ENCODE measurements at places on chromosomes 5 and 9.

DNA sequence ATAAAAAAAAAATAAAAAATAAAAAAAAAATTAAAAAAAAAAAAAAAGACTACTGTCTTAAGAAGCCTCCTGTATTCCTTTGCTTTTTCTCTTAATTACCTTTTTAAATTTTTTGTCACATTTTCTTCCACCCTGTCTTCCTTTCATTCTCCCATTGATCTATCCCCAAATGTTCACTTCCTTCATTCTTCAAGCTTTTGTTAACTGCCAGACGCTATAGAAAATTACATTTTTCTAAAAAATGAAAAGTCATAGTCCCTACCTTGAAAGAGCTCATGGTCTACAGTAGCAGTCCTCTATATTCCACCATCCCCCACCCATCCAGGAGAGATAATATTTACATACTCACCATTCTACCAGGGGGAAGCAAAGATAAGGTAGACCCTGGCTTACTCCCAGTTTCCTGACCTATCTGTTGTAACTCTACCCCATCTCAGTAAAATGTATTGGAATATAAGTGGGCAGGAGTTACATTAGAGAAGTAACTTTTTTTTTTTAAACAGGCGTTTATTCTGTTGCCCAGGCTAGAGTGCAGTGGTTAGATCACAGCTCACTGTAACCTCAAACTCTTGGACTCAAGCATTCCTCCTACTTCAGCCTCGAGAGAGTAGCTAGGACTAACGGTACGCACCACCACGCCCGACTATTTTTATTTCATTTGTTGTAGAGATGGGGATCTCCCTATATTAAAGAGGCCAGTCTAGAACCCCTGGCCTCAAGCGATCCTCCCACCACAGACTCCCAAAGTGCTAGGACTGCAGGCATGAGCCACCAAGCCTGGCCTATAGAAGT lies 3.8 kb upstream of the PRKAA1 start:
- no peak for DNase-seq

DNA sequence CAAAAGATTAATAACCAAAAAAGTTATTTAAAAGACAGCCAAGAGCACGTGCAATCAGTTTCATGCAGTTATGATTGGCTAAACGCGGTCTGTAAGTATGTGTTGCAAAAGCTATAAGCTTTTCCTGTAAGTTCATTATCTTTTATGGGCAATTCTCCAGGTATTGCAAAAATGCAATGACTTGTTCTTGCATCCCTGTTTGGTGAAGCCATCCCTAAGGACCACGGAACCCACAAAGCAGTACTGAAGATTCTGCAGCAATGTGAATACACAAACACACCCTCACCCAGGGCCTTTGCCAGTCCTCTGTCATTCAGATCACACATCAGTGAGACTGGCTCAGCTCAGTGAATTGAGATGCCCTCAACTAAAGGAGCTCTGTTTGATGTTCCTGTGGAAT lies 11.4 kb downstream of the GCNT4 start:
- no peak for DNase-seq

DNA sequence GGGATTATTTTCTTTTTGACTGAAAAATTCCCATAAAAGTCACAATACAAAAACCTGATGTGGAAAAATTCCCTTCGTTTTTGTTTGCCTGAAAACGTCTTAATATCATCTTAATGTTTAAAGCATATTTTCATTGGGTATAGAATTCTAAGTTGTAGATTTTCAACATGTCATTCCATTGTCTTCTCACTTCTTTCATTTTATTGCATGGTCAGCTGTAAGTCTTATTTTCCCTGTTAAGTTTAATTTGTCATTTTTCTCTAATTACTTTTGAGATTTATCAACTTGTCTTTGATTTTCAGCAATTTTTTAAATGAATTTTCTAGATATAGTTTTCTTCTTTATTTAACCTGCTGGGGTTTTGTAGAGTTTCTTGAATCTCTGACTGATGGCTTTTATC lies 131.7 kb downstream of the FBXO38 start:
- DNase-seq, result no peak

- no peak for DNase-seq
These were observed 14.4 kb upstream of the TGFBR1 start for GRCh38 chr9:99090336-99091130.

DNA sequence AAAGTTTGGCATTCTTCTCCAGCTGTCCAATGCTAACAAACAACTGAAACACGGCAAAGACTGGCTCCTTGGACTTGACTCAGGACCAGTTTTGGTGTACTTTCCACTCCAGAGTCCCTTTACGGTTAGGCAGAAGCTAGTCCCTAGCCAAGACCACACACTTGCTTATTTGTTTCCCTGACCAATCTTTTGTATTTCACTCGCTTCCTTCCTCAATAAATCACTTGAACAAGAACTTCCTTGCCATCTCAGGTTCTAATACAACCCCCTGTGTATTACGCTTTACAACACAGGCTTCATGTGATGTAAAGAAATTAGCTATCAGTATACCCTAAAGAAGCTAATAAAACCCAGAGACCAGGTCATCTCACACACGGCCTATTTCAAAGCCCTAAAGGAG lies 947.5 kb upstream of the CTNND2 start:
- DNase-seq, result no peak

- no peak for DNase-seq
These were observed 51.8 kb downstream of the EHMT1 start for GRCh38 chr9:137670391-137671195.

DNA sequence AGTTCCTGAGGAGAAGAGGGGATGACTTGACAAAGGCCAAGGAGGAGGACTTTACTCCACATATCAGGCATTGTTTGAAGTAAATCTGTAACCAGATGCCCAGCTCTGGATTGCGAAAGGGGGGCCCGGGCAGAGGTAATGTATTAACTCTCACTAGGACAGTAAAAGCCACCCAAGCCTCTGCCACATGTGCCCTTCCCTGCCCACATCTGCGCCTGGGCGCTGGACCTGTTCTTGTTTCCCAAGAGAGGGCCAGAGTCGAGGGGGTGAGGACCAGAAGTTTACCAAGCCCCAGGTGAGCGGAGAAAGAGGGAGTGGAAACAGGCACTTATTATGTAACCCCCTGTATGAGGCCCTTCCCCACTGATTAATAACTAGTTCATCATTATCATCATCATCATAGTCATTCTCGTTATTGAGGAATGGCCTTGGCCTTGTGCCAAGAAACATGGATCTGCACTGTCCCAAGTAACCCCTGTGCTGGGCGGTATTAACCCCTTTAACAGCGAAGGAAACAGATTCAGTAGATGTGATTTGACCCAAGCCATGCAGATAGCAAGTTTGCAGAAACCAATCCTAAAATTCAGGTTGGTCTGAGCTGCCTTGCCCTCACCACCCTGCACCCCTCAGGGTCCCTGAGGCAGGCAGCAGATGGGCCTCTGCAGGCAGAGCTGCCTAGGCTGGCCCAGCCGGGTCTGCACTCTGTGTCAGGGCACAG lies at the start of gene SLC23A1:
TSS of gene SLC23A1 (minus strand) at position 23 of the 718 bp plus-strand sequence. CDS start 44 bp downstream, outside the sequence.
- no peak for DNase-seq

DNA sequence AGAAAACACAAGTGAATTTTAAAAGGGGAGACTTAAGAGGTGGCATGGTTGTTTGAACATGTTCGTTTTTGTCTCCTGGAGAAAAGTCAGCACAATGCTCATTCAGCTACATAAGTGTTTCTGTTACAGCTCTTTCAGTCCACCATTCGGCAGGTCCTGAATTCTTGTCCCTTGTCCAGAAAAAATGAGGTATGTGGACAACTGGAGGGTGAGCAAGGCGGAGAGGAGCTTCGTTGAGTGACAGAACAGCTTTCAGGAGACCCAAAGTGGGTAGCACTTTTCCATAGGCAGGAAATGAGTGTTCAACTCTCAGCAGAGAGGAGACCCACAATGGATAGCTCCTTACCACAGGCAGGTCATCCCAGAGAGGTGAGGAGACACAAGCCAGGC lies 4.9 kb downstream of the PDCD1LG2 start:
- DNase-seq, result no peak

- no peak for DNase-seq
These were observed 354.4 kb downstream of the DIRAS2 start for GRCh38 chr9:90288275-90288639.

DNA sequence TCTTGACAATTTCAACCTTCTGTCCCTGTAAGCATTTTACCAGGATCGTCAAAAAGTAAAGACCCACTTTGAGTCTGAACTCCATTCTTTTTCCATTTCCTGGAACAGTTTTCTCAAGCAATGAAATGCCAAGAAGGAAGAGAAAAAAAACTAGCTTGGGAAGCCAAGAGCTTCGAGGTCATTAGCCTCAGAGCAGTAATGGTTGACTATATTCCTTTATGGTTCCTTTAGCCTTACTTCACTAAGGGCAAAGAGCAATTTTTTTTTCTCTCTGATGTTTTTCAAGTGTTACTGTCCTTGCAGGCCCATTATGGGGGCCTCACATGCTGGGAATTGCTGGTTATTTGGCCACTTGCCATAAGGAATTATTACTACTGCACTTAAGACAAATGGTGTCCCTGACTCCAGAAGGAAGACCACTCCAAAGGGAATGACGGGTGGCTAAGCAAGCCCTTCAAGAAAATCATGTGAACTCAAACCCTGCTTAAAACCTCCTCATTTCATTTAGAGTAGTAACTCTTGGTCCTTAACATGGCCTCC lies 37.1 kb downstream of the BNC2 start:
- no peak for DNase-seq

DNA sequence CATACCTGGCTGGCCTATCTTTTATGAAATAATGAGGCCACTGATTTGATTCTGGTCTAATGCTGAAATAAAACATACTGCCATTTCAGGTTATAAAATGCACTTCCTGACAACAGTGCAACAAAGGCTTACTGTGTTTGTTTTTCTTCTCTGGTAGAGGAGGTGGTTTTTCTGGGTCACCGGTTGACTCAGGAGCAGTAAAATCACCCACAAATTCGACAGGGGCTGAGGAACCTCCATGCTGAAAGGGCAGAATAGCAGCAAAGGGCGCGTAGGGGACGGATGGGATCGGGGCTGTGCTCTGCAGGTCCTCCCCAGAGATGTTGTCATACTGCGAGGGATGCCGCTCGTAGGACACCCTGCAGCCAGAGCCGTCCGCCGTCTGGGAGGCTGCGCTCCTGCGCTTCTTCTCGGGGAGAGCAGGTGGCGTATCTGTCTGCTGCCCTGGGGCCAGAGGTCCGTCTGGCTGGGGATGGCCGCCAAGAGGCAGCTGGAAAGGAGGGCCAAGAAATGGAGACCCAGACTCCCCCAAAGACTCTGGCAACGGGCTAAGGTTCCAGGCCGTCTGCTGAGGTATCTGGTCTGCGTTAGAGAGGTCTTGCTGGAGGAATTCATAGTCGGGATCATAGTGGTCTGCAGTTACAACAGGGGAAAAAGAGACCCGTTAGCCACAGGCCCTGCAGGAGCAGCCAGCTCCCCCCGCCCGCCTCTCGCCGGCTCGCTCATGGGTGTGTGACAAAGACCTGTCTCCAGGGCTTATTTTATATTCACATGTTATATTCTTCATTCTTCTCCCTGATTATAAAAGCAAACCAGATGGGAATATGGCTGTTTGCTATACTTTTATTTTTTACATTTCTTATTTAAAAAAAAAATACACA lies 80.7 kb downstream of the PRRT1B start:
- DNase-seq, result no peak

- DNase-seq, result no peak
These were observed 36.3 kb upstream of the PSD2 start for GRCh38 chr5:139759219-139759721.

DNA sequence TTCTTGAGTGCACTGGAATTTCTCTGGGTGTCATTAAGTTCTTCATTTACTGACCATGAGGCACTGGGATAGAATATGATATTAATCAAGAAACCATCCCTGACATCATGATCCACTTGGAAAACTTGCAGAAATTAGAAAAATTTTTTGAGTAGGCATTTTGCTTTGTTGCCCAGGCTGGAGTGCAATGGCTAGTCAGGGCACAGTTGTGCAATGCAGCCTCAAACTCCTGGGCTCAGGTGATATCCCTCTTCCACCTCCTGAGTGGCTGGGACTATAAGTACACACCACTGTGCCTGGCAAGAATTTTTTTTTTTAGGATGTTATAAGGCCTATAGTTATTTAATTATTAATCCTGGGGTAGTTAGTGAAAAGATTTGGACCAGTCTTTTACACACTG lies 106.5 kb downstream of the STK32A start:
- DNase-seq, result no peak

DNA sequence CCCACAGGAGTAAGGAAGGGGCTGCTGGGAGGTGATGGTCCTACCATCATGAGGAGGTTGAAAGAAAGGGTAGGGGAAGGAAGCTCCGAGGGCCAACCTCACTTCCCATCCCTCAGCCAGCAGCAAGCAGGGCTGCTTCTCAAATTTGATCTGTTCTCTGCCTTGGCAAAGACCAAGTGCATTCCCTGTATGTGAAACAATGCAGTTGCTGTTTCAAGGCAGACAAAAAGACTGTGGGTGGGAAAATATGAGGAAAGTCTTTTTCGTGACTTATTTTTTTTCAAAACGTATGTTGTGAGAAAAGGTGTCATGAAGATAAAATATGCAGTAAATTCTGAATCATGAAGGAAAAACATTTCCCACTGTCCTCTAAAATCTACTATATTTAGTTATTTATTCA lies 165.9 kb downstream of the ARSB start:
- no peak for DNase-seq
